H7 (cell line): ENCODE measurements at places on chromosomes 12 and 14. TPM values are rescaled to one million over a fixed set of nuclear protein-coding genes. Genes with fewer than 3 reads are reported as not detected.

DNAH10 gene
- 0.03 TPM in 1 of 2 replicates, not detected in the other for total RNA-seq

EML1 gene
- 19.1 and 22.8 TPM in 2 replicates for total RNA-seq

TRIAP1 gene
- 35.2 and 37.2 TPM in 2 replicates for total RNA-seq

- no peak for DNase-seq
Measured at GRCh38 chr14:50344876-50345563, 32.9 kb downstream of the DMAC2L start.

- no peak for DNase-seq
Measured at GRCh38 chr14:72613975-72614319, 280.0 kb downstream of the DPF3 start.

GRCh38 chr12:121366063-121366459 is 13.8 kb upstream of the ANAPC5 start:
- DNase-seq = no peak
